Diencephalon (tissue), 1 donor: ENCODE measurements at places on chromosomes 16 and 17. TPM values are rescaled to one million over a fixed set of nuclear protein-coding genes. Genes with fewer than 3 reads are reported as not detected.

The TBX6 gene
- total RNA-seq: 0.23 TPM

The CXCL16 gene
- total RNA-seq: 1.8 TPM

The KRTAP4-1 gene
- not detected for total RNA-seq

The AARS1 gene
- total RNA-seq: 102 TPM

The ZNF771 gene
- 10.4 TPM for total RNA-seq
